Activated CD4-positive, alpha-beta T cell treated with anti-CD3 and anti-CD28 coated beads for 36 hours (primary cell): ENCODE measurements at places on chromosomes 5 and 9.

DNA sequence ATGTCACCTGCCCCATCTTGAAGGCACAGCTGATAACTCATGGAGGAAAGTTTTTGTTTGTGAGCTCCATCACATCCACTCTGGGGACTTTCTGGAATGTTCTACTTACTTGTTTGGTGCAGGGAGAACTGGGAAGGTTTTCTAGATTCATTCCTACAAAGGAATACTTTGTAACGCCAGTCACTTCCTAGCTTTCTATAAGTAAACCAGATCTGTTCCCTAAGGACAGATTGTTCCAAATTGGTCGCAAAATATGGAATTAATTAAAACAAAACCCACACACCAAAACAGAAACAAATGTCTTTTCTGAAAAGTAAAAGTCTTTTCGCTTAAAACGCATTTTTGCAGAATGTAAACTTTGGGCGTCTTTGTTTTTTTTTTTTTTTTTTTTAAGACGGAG is 167.6 kb downstream of the PDZD2 start:
- no peak overlapping the region for H3K27ac ChIP-seq
- H3K36me3 ChIP-seq = no peaks in the 10 kb centered on the region
- H3K4me1 ChIP-seq = no peaks in the 10 kb centered on the region

- peaks cover 16% of the 10 kb centered on the region for H3K4me1 ChIP-seq
- DNase-seq = no peak
- peaks cover 1% of the 10 kb centered on the region for H3K36me3 ChIP-seq
- no peak overlapping the region for H3K4me3 ChIP-seq
These were observed 10.9 kb upstream of the RNF145 start for GRCh38 chr5:159220206-159220605.

DNA sequence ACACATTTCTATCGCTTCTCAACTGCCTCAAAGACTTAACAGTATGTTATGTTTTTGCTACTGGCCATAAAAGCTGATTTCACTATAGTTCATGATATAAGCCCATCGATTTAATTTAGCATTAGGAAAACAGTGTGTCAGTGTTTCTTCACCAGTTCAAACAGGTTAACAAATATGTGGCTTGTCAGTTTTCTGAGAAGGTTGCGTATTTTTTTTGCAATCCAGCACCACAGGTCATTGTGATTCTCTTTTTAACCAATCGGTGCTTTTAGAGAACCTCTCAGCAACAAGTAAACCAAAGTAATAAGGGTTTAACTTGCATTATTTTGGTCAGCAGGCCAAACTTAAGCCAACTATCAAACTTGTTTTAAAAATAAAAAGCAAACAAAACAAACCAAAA is 409.6 kb downstream of the NFIB start:
- no peak for DNase-seq
- H3K4me1 ChIP-seq = no peaks in the 10 kb centered on the region
- H3K4me3 ChIP-seq = no peak overlapping the region
- no peaks in the 10 kb centered on the region for H3K36me3 ChIP-seq
- no peaks in the 10 kb centered on the region for H3K27me3 ChIP-seq

GRCh38 chr5:124454081-124454480 is 292.4 kb downstream of the ZNF608 start:
- H3K27ac ChIP-seq = no peak overlapping the region
- no peak overlapping the region for H3K4me3 ChIP-seq
- H3K4me1 ChIP-seq = peaks cover 8% of the 10 kb centered on the region
- H3K27me3 ChIP-seq = peaks cover 5% of the 10 kb centered on the region
- no peak for DNase-seq
- H3K36me3 ChIP-seq = no peaks in the 10 kb centered on the region

DNA sequence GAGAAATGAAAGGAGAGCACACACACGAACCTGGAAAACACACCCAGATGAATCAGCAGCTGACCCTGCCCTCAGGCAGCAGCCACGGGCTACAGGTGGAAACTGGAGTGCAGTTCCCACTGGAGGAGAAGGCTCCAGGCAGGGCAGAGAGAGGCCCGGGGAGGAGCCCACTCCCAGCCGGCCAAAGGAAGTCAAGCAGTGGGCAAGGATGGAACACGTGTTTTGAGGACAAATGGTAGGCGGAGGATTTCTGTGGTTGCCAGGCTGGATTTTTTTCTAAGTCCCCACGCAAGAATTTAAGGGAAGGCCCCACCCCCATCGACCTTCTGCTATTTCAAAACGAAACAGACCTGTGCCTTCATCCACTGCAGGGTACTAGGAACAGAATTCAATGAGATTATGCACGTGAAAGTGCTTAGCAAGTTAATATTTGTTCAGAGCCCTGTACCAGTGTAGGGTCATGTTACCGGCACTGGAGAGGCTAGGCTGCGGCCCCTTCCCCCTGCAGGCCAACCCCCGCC is 6.8 kb downstream of the EPB41L4B start:
- H3K4me3 ChIP-seq = no peak overlapping the region
- no peak for DNase-seq
- no peak overlapping the region for H3K27ac ChIP-seq
- peaks cover 60% of the 10 kb centered on the region for H3K27me3 ChIP-seq
- H3K36me3 ChIP-seq = no peaks in the 10 kb centered on the region

DNA sequence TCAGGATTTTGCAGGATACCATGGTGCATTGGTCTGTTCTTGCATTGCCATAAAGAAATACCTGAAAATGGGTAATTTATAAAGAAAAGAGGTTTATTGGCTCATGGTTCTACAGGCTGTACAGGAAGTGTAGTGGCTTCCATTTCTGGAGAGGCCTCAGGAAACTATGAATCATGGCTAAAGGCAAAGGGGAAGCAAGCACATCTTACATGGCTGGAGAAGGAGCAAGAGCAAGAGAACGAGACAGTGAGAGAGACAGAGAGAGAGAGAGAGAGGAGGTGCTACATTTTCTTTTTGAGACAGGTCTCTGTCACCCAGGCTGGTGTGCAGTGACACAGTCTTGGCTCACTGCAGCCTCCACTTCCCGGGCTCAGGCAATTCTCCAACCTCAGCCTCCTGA is 43.9 kb downstream of the P4HA2 start:
- no peaks in the 10 kb centered on the region for H3K36me3 ChIP-seq
- peaks cover 7% of the 10 kb centered on the region for H3K27me3 ChIP-seq
- DNase-seq = no peak
- H3K4me1 ChIP-seq = peaks cover 18% of the 10 kb centered on the region

- DNase-seq = no peak
- H3K4me1 ChIP-seq = no peaks in the 10 kb centered on the region
- no peaks in the 10 kb centered on the region for H3K27me3 ChIP-seq
These were observed 2144.3 kb upstream of the C9orf72 start for GRCh38 chr9:29717631-29718030.

DNA sequence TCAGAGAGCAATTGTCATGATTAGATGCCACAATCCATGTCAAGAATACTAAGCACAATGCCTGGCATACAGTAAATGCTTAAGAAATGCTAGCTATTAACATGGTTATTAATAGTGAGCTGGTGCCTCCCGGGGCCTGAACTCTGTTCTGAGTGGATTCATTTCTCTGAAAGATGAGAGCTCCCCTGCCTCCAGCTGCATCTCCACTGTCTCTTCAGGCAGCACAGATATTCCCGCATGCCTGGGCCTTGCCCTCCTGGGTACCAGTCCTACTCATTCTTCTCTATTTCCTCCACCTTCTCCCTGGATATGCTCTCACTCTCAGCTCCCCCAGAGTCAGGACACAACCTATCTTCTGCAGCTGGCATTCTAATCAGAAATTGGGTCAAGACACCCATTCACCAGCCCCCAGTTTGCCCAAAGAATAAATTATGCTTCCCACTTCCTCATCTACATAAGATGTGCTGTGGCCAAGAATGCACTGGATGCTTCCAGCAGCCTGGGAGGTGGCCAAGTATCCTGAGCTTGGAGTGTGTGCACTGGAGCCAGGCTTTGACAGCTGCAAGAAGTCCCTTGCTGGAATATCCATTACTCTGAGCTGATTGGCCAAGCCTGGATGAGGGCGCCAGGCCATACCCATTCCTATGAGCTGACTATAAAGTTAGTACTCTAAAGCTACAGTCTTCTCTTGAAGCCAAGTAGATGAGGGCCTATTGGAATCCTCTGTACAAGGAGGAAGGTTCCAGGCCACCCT is 669.0 kb downstream of the ACTL7B start:
- no peak overlapping the region for H3K27ac ChIP-seq
- no peaks in the 10 kb centered on the region for H3K27me3 ChIP-seq
- no peak for DNase-seq
- no peaks in the 10 kb centered on the region for H3K36me3 ChIP-seq
- no peak overlapping the region for H3K4me3 ChIP-seq
- no peaks in the 10 kb centered on the region for H3K4me1 ChIP-seq

DNA sequence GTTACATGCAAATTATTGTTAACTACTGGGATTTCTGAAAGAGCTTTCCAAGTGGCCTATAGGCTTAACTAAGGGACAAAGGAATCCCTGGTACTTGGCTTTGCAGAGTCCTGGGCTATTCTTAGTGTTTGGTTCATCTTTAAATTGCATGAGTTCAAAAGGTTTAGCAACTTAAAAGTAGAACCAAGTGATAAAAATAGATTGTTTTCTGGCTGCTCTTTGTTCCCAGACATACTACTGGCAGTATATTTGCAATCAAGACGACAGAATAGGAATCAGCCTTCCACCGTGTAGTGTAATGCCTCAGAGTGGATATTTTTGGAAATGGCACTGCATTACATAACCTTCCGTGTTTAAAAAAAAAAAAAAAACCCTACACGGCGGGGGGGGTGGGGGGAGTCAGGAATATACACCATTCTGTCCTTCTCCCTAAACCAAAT is 1.0 kb downstream of the NREP start:
- H3K36me3 ChIP-seq = no peaks in the 10 kb centered on the region
- no peak for DNase-seq
- H3K4me3 ChIP-seq = peak overlapping the region; percentile 80
- no peak overlapping the region for H3K27ac ChIP-seq

GRCh38 chr9:75438716-75439115 is 350.4 kb downstream of the OSTF1 start:
- H3K36me3 ChIP-seq = no peaks in the 10 kb centered on the region
- peaks cover 9% of the 10 kb centered on the region for H3K27me3 ChIP-seq
- peaks cover 2% of the 10 kb centered on the region for H3K4me1 ChIP-seq
- no peak overlapping the region for H3K27ac ChIP-seq
- no peak overlapping the region for H3K4me3 ChIP-seq

DNA sequence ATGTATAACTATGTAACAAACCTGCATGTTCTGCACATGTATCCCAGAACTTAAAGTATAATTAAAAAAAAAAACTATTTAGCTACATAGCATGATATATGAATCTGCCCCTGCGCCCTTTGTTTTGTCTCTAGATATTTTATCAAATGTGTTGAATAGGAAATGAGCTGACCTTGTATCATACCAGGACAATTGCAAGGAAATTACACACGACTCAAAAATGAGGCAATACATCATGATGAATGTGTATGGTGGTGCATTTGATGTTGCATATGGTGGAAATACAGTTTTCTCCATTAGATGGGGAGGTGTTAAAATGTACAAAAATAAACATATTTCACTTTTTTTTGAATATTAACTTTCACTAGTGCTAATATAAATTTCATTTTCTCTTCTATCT is 28.6 kb upstream of the CEP78 start:
- no peaks in the 10 kb centered on the region for H3K27me3 ChIP-seq
- peaks cover 7% of the 10 kb centered on the region for H3K36me3 ChIP-seq

- H3K4me1 ChIP-seq = no peaks in the 10 kb centered on the region
- no peaks in the 10 kb centered on the region for H3K36me3 ChIP-seq
- no peak overlapping the region for H3K27ac ChIP-seq
- peaks cover 3% of the 10 kb centered on the region for H3K27me3 ChIP-seq
- DNase-seq = no peak
These were observed 183.5 kb upstream of the GDNF start for GRCh38 chr5:38023371-38023770.

GRCh38 chr5:82169892-82170291 is 108.3 kb downstream of the RPS23 start:
- H3K27me3 ChIP-seq = no peaks in the 10 kb centered on the region
- H3K36me3 ChIP-seq = no peaks in the 10 kb centered on the region
- peaks cover 12% of the 10 kb centered on the region for H3K4me1 ChIP-seq
- no peak for DNase-seq
- no peak overlapping the region for H3K4me3 ChIP-seq
- no peak overlapping the region for H3K27ac ChIP-seq

DNA sequence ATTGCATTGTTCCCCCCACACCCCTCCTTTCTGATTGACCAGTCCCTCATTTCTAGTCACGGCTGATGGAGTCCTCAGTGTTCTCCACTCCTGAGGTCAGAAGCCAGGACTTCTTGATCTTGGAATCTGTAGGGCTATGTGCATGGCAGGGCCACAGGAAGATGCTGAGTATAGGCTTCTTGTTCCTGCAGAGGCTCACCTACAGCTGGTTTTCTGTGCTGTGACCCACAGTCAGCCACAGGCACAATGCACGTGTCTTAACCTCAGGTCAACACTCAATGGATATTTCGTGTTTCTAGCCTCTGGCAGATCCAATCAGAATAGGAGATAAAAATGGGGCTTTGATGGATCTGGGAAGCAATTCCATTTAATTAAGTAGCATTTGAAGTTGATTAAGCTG is 14.3 kb upstream of the CXCL14 start:
- no peaks in the 10 kb centered on the region for H3K4me1 ChIP-seq
- H3K27me3 ChIP-seq = peaks cover 12% of the 10 kb centered on the region
- H3K4me3 ChIP-seq = no peak overlapping the region
- DNase-seq = no peak

GRCh38 chr5:72248410-72248981 is 71.5 kb downstream of the MRPS27 start:
- peaks cover 6% of the 10 kb centered on the region for H3K4me1 ChIP-seq
- no peaks in the 10 kb centered on the region for H3K27me3 ChIP-seq
- no peak for DNase-seq
- no peak overlapping the region for H3K27ac ChIP-seq
- H3K4me3 ChIP-seq = no peak overlapping the region
- peaks cover 6% of the 10 kb centered on the region for H3K36me3 ChIP-seq

- peaks cover 28% of the 10 kb centered on the region for H3K4me1 ChIP-seq
- H3K27ac ChIP-seq = peak overlapping the region; percentile 72
- peak; percentile 77 for DNase-seq
- H3K4me3 ChIP-seq = peak overlapping the region; percentile 87
- H3K36me3 ChIP-seq = no peaks in the 10 kb centered on the region
These were observed 568 bp downstream of the MACIR start for GRCh38 chr5:103258957-103259704.

GRCh38 chr5:129698661-129699060 is 49.2 kb upstream of the MINAR2 start:
- H3K4me1 ChIP-seq = no peaks in the 10 kb centered on the region
- H3K27ac ChIP-seq = no peak overlapping the region
- no peak overlapping the region for H3K4me3 ChIP-seq
- H3K36me3 ChIP-seq = no peaks in the 10 kb centered on the region
- H3K27me3 ChIP-seq = no peaks in the 10 kb centered on the region

- no peak overlapping the region for H3K27ac ChIP-seq
- H3K36me3 ChIP-seq = no peaks in the 10 kb centered on the region
- H3K27me3 ChIP-seq = peaks cover 24% of the 10 kb centered on the region
- no peaks in the 10 kb centered on the region for H3K4me1 ChIP-seq
- H3K4me3 ChIP-seq = no peak overlapping the region
- no peak for DNase-seq
These were observed 132.9 kb downstream of the LIFR start for GRCh38 chr5:38423276-38424147.

GRCh38 chr9:107178293-107178692 is 104.8 kb upstream of the RAD23B start:
- H3K4me3 ChIP-seq = no peak overlapping the region
- DNase-seq = no peak
- H3K36me3 ChIP-seq = peaks cover 5% of the 10 kb centered on the region
- H3K27ac ChIP-seq = no peak overlapping the region
- peaks cover 10% of the 10 kb centered on the region for H3K4me1 ChIP-seq
- peaks cover 32% of the 10 kb centered on the region for H3K27me3 ChIP-seq
